ENCODE measurements at places on chromosomes 12 and 14.

- DNase-seq, result no peak
Observed at GRCh38 chr12:89962648-89963047, 254.0 kb upstream of the ATP2B1 start.

DNA sequence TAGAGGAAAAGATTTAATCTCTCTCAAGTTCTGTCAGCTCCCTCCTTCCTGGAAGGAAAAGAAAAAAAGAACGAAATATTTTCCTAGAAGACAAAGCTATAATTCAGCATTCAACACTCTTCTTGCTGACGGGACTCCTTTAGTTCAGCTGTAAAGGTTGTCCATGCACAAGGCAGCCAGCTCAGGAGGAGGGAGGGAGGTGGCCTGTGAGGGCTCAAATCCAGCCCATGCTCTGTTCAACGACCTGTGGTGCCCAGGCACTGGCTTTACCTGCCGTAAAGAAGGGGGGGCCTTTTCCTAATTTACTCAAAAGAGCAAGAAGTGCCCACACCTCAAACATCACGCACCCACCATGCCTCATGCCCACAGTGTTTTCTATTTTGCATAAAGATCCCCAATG lies 109.3 kb downstream of the TMTC1 start:
- no peak for DNase-seq

- DNase-seq, result peak; percentile 61
Observed at GRCh38 chr12:64672925-64673409, 62.7 kb downstream of the RASSF3 start.

- peak; percentile 71 for DNase-seq
Observed at GRCh38 chr12:4307593-4308333, 13.2 kb upstream of the TIGAR start.

GRCh38 chr12:65557438-65558181 lies 266.7 kb upstream of the HMGA2 start:
- no peak for DNase-seq

- no peak for DNase-seq
Observed at GRCh38 chr12:57842342-57843294, 3.9 kb downstream of the CTDSP2 start.

DNA sequence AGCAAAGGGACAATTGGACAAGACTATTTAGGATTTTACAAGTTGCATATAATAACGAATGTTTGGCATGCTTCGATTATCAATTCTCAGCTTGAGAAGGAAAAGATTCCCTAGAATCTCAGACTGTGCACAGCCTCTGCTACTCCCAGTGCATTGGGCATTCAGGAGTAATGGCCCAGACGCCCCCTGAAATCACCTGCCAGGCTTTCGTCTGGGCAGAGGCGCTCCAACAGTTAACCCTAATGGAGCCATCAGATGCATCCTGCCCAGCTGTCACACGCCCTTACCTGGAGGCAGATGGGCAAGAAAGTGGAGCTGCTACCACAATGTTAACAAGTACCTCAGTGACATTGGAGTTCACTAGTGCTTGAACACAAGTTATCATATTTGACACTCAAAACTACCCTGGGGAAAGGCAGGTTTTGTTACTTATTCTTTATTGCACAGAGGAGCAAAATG lies 927 bp upstream of the LRP6 start:
- no peak for DNase-seq

- no peak for DNase-seq
Observed at GRCh38 chr12:57046947-57047890, 2.7 kb downstream of the MYO1A start.

DNA sequence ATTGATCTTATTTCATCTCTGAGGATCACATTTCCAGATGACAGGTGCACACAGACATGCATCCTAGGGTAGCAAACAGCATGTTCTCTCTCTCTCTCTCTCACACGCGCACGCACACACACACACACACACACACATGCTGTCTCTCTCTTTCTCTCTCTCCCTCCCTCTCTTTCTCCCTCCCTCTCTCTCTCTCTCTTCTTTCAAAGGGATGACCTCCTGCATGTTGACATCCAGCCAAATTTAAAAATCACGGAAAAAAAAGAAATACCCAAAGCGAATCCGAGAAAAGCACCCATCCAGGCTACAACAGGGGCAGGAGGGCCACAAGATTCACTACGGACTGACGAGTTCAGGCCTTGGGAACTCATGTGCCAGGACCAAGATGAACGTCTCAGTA lies 2.3 kb downstream of the KSR2 start:
- DNase-seq, result no peak

DNA sequence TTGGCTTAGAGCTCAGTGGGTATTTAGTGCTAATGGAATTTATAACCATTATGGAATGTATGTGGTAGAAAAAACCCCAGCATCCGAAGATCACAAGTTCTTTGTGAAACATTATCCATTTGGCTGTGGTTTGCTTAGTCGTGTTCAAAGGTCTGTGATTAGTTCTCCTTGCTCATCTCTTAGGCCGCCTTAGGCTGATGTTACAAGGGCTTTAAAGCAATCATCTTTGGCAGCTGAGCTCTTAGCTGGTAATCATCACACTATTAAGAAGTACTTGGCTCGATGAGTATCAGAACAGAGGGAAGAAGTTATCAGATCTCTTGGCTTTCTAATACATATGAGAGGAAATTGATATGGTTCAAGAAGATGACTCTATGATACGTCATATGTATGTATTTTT lies 124.1 kb upstream of the E2F7 start:
- DNase-seq, result peak; percentile 96

GRCh38 chr12:4148418-4149056 lies 125.0 kb upstream of the CCND2 start:
- no peak for DNase-seq

GRCh38 chr12:29569132-29569757 lies 71.8 kb upstream of the OVCH1 start:
- no peak for DNase-seq

- no peak for DNase-seq
Observed at GRCh38 chr14:75456997-75457335, 29.1 kb downstream of the JDP2 start.

DNA sequence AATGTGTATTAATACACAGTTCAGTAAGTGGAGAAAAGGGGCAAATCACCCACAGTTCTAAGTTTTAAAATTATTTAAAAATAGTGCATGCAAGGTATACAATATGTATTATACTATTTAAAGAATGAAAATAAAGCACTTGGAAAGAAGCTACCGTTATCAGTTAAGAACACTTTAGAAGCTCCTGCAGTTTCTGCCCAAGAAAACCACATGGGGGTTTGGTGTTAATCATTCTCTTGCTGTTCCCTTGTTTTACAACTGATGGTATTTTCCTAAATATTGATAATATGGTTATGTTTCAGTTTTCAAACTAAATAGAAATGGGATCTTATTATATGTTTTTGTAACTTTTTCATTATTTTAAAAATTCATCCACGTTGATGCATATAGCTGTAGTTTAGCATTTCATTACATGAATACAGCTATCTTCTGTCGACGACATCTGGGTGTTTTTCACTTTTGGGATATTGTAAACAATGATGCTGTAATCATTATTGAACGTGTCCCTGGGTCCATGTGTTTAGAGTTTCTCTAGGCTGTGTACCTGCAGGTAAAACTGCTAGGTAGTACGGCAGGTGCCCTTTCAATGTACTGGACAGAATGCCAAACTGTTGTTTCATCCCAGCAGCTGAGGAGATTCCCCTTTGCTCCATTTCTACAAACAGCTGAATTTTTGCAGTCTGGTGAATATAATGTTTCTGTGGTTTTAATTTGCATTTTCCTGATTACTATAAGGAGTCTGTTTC lies 64.1 kb downstream of the APPL2 start:
- DNase-seq, result no peak

GRCh38 chr12:21343636-21344035 lies 8.9 kb upstream of the SLCO1A2 start:
- DNase-seq, result no peak

GRCh38 chr12:53994009-53994263 lies 6.0 kb upstream of the HOXC9 start:
- no peak for DNase-seq

DNA sequence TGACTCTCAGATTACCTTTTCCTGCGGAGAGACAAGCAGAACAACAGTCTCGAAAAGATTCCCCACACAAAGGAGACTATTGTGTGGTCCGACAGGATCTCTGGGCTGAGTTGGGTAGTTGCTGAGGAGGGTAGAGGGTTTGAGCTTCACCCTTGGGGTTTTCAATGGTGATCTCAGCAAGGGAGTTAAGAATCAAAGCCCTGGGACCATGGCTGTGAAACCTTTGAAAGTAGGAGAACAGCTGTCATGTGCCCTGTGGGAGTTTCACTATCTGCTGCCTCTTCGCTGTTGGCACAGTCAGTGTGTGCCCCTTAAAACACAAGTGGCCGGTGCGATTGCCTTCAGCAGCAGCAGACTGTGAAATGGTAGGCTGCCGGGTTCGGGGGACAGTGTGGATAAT lies 14.2 kb upstream of the PLEK2 start:
- DNase-seq, result no peak

DNA sequence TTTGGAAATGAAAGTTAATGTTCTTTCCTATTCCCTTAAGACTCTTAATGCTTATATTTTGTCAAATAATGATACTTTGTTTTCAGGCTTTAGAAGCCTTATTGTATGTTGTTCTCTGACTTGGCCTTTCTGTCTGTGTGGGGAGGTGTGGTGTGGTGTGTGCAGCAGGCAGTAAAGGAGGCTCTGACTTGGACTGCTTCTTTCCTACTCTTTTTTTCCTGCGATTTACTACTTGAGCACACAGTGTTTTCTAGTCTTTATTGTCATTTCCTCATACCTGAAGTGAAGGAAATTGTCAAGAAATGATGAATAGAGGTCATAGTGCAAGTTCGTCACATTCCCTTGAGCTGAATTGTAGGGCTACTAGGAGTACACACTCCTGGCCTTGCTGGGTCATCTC lies 26.9 kb downstream of the PIWIL1 start:
- DNase-seq, result no peak

DNA sequence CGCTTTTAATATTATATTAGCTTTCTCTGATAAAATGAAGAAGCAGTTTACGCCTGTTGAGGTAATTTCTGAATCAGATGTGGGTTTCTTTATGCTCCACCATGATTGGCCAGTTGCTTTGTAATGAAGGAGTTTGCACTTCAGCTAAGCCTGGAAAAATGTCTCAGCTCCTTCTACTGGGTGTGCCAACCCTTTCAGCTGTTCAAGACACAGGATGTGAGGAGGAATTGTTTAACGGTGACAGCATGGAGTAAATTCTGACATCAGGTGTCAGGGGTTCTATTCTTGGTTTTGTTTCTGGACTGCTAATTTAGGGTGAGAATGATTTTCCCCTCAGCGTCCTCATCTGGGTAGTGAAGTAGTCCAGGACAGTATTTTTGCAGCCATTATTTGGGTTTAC lies 43.5 kb downstream of the FLRT2 start:
- no peak for DNase-seq

- DNase-seq, result peak; percentile 45
Observed at GRCh38 chr12:132559652-132560363, 50.6 kb downstream of the LRCOL1 start.

DNA sequence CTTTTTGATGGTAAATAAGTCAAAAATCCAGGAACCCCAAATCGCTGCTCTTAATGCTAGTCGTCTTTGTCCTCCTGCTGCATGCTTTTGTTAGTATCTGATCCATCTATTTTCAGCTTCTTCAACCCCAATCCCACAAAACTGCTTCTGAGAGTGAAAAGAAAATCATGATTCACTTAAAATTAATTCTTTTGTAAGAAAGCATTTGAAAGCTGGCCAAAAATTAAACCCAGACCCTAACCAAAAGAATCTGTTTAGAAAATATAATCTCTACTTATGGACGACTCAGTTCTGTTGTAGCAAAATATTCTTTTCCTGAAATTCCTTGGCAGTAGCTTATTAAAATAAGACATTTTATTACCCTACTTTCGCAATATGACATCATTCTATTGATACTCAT lies 443.6 kb upstream of the SYT1 start:
- DNase-seq, result peak; percentile 86

- peak; percentile 65 for DNase-seq
Observed at GRCh38 chr12:127293507-127294310, 973.3 kb upstream of the TMEM132C start.

- DNase-seq, result peak; percentile 89
Observed at GRCh38 chr12:52980650-52981423, 25.4 kb upstream of the EIF4B start.

DNA sequence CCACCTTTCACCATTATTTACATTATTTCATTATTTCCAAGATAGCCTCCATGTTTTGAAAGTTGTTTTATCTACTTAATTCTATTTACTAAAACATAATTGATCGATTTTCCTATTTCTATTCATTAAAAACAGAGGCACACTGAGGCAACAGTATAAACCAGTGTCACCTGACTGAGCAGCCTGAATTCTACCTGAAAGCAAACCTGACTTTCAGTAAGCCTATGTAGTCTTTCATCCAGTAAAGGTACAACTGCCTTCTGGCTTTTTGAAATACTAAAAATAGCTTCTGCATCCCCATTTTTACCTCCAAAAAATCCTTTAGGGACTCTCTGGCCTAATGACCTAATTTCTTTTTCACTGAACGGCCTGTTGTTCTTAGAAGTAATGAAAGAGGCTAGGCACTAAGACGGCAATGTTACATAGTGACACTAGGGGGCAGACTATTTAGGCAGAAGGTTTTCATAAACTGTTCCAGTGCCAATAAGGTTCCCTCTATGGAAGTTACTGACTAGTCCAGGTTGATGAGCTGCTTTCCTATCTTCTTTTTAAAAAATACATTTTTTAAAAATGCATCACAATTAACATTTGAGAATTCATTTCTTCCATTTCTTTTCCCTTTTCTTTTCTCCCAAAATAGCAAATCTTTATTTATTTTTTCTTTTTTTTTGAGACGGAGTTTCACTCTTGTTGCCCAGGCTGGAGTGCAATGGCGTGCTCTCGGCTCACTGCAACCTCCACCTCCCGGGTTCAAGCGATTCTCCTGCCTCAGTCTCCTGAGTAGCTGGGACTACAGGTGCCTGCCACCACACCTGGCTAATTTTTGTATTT lies 17.5 kb downstream of the ANAPC5 start:
- peak; percentile 66 for DNase-seq

DNA sequence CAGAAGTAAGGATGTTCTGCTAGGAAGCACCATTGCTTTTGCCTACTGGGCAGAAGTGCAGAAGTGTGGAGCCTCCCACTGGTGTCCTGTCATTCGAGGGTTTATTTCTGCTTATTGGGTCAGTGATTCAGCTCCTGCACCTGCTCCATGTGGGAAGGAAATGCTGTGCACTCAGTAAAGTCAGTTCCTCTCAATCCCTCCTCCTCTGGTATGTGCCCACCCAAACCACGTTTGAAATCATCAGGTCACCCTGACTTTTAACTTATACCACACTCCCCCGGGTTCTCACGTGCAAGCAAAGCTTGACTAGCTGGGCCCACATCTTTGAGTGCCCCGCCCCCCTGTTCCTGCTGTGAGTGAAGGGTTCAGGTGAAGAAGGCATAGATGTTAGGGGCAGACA lies 223.7 kb downstream of the CHST11 start:
- DNase-seq, result no peak

GRCh38 chr14:81834308-81834707 lies 300.7 kb upstream of the SEL1L start:
- no peak for DNase-seq
